ENCODE measurements at places on chromosomes 2 and 18. TPM values are rescaled to one million over a fixed set of nuclear protein-coding genes. Genes with fewer than 3 reads are reported as not detected.

DNA sequence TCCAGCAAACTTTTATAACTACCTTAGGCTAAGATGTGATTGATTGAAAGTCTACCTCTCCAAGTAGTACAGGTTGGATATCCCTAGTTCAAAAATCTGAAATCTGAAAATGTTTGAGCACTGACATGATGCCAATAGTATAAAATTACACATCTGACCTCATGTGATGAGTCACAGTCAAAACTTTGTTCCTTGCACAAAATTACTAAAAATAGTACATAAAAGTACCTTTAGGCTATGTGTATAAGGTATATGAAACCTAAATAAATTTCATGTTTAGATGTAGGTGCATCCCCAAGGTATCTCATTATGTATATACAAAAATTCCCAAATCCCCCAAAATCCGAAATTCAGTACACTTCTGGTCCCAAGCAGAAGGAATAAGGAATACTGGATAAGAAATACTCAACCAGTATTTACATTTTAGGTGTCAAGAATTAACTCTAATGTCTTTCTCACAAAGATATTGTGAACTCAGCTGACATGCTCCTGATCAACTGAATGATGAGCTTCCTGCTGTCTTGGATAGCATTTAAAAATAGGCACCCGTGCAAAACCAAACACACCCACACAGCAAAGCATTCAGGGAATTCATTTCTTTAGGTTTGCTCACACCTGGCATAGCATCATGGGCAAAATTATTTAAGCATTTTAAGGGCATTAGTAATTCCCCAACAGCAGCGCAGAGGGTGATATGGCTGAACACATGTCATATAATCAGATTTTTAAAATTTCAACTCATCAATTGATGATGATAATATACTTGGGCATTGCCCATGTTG lies 497.4 kb upstream of the MEIS1 start:
- DNase-seq: no peak

MAB21L4 gene
- not detected for total RNA-seq

DNA sequence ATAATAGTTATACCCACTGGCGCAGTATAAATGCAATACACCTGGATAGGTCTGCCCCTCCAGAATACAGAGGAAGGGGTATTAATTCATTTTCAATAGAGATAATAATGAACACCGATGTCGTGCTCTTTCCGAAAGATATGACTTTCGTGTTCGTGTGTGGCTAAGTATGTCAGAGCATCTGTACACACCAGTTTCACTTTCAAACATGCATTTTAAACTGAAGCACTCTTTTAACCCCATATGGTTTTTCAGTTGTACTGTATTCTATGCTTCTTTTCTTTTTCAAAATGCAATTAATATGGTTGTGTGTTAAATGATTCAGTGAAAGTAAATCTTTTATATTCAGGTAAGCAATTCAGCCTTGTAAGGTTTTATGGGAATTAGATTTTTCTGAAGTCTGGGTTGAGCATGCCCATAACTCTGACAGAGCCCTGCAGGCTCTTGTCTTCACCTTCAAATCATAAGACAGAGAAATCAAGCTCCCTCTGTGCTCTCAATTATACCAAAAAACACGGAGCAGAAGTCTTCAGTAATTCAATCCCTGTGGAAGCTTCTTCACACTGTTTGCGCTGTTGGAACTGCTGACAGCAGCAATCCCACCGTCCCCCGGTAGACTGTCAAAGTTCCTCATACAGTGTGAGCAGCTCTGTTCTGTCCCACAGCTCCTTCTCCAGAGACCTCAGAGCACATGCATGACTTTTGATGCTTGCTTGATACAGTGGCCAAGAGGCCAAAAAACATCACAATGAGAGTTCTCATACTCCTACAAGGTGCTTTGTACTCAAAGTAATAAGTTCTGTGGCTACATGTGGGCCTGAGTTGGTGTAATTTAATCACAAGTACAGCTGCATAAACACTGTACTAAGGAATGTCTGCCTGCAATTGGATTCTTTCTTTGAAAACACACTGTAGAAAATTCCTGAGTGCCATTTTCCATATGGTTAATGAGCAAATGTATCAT lies 186.8 kb downstream of the ZNF521 start:
- DNase-seq: no peak

MC2R gene
- total RNA-seq: not detected

DNA sequence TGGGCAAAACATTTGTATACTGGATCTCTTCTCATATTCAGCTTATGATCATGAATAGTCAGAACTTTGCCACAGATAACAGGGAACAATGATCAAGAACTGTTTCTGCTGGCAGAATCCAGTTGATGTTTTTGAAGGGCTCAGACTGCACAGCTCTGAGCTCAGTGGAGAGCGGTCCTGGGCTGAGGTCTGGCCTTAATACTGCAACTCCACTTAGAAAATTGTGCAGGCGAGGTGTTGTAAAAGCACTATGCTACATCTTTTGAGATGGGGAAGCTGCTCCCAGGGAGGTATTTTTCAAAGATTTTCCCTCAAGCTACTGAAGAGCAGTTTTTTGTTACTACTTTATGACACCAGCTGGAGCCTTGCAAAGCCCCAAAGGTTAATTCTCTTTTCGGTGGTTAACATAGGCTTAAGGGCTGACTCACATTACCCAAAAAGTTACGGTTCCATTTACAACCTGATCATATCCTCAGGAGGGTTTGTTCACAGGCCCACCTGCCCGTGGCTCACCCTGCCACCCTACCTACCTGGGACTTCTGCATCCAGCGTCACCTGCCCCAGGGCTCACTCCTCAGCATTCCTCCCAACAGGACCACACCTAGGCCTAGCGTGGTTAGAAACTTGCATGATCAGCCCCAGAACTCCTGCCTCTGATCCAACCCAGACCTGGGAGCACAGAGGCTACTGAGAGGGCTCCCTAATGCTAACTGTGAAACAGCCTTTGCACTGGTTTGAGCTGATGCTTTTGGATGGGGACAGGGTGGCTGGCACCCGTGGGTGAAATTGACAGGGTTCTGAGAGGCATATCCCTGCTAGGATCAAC lies 114.4 kb downstream of the NCK2 start:
- DNase-seq: no peak

- no peak for DNase-seq
Observed at GRCh38 chr2:162017233-162017632, 56.8 kb downstream of the DPP4 start.

- no peak for DNase-seq
Observed at GRCh38 chr2:223269386-223269785, 217.4 kb downstream of the KCNE4 start.

GRCh38 chr18:40159141-40160017 lies 1795.7 kb upstream of the PIK3C3 start:
- DNase-seq: no peak

DNA sequence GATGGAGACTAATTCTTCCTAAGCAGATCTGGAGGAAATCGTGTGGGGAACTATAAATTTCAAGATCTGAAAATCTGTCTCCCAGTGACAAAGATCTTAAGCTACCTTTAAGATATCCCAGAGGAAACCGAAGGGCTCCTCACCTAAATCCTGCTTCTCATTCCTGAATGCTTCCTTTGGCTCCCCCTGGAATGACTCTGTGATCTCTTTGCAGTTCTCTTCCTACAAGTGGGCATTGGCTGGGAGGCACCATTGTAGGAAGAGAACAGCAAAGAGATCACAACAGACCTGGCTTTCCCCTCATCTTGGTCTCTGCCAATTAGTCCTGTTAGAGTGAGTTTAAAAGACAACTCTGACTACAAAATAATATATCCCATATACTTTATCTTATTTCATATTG lies 70.0 kb upstream of the KCNH7 start:
- no peak for DNase-seq

UGT1A10 gene
- total RNA-seq: not detected

DNA sequence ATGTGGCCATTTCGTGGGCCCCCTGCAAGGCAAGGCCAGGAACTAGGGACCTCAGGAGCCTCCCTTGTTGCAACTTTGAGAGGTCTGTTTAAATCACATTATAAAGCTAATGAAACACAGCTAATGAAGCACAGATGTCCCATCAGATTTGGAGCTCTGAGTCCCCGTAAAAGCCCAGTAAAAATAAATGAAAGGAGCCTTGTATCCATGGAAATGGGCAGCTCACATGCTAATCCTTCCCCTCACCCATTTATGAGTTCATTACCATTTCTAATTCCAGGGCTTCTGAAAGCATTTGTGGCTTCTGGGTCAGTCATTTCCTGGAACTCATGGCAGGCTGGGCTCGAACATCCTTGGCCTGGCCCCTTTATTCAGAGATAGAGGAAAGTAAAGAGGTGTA lies 274.8 kb downstream of the SS18 start:
- DNase-seq: no peak

GRCh38 chr2:230987137-230988020 lies 8.5 kb upstream of the SPATA3 start:
- DNase-seq: peak; percentile 63

ATG9A gene
- 42.0 TPM for total RNA-seq

- no peak for DNase-seq
Observed at GRCh38 chr2:129912871-129913694, 66.4 kb upstream of the RAB6C start.

- no peak for DNase-seq
Observed at GRCh38 chr2:76633276-76633921, 888.8 kb downstream of the LRRTM4 start.

- DNase-seq: no peak
Observed at GRCh38 chr2:192161656-192162290, 33.0 kb downstream of the TMEFF2 start.

NUP35 gene
- 5.9 TPM for total RNA-seq

- DNase-seq: no peak
Observed at GRCh38 chr2:168116448-168116847, 130.9 kb downstream of the STK39 start.

- no peak for DNase-seq
Observed at GRCh38 chr2:191777351-191777750, 69.5 kb downstream of the CAVIN2 start.

EGR4 gene
- not detected for total RNA-seq

GRCh38 chr2:5561006-5561405 lies 131.2 kb upstream of the SOX11 start:
- DNase-seq: no peak

DNA sequence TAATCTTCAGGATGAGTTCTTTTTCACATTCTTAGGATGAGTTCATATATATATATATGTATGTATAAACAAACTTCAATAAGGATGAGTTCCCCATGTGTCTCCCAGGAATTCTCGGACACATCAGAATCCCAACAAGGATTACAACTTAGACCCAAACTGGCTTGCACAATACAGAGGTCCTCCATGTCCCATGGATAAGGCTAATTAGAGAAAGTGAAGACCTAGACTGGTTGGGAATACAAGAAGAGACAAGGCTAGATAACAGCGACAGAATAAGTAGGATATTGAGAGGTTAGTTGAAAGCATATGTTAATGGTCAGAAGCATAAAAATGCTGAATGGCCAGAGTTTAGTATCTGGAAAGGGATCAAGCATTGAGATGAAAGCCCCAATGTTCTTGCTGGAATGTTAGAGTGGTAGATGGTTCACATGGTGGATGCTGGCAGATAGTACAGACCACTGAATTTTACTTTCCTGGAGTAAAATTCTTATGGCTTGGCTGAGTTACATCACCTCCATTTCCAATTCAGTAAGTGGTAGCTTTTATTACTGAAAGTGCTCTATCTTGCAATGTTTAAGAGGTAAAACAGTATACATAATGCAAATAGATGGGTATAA lies 154.9 kb upstream of the EPHA4 start:
- DNase-seq: no peak

GRCh38 chr2:217055624-217056023 lies 195.8 kb upstream of the TNP1 start:
- DNase-seq: no peak

GRCh38 chr2:72183016-72183415 lies 35.4 kb upstream of the CYP26B1 start:
- DNase-seq: no peak

DNA sequence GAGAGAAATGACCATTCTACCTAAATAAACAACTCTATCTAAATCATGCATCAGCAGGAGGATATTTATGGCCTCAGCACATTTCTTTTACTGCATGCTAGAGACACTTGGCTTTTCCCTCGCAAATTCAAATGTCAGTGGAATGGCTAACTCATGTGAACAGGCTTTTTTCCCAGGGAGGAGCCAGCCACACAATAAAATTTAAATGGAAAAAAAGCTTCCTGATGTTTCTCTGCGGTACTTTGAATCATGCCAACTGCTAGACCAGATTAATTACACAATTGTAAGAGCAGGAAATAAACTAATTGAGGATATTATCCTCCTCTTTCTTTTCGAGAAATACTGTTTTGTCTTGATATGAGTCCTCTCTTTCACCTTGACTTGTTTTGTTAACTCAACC lies 676.3 kb downstream of the IRS1 start:
- DNase-seq: no peak

TLX2 gene
- total RNA-seq: 0.55 TPM

CDK5R2 gene
- total RNA-seq: not detected

DNA sequence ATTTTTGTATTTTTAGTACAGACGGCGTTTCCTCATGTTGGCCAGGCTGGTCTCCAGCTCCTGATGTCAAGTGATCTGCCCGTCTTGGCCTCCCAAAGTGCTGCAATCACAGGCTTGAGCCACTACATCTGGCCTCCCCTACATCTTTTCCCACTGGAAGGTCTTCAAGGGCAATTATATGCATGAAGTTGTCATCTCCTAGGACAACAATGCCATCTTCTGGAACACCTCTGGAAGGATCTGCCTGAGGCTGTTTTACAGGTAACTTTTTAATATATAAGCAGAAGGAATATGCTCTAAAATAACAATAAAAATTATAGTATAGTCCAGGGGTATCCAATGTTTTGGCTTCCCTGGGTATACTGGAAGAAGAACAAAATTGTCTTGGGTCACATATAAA lies 321.4 kb downstream of the AFF3 start:
- no peak for DNase-seq

- DNase-seq: no peak
Observed at GRCh38 chr2:150974234-150974633, 287.4 kb downstream of the RBM43 start.

MEIS1 gene
- total RNA-seq: 127 TPM

- no peak for DNase-seq
Observed at GRCh38 chr18:10086458-10087210, 172.8 kb downstream of the VAPA start.

GRCh38 chr2:173196080-173196479 lies 120.4 kb downstream of the MAP3K20 start:
- DNase-seq: no peak

DNA sequence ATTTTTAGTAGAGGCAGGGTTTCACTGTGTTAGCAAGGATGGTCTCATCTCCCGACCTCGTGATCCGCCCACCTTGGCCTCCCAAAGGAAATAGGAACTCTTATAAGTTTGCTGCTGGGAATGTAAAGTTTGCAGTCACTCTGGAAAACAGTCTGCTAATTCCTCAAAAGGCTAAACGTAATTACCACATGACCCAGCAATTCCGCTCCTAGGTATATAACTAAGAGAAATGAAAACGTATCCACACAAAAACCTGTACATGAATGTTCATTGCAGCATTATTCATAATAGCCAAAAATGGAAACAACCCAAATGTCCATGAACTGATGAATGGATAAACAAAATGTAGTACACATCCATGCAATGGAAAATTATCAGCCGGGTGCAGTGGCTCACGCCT lies 21.9 kb upstream of the ATRAID start:
- no peak for DNase-seq
